ENCODE measurements at places on chromosomes 6 and 20.

DNA sequence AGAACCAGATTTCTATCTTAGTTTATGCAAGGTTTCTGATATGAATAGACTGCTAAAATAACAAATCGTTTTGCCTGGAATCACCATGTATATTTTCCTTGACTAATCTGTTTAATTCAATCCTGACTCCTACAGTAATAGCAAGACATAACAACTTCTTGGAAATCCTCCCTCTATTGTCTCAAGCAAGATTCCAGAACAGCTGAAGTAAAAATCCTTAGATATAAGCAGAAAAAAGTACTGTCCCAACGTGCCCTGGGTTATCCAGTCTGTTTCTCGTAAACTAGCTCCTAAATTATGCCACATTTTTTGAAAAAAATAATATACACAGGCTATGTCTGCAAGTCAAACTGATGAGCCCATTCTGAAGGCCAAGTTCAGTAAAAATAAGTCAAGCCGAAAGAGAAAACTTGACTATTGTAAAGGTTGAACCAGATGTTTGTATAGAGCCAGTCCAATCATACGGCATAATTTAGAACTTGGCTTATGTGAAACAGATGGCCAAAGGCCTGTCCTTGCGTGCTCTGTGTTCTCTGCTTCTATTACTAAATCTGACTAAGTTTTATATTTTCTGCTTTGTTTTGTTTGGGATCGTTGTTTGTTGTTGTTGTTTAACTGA lies 341.6 kb upstream of the NRSN1 start:
- DNase-seq: no peak

DNA sequence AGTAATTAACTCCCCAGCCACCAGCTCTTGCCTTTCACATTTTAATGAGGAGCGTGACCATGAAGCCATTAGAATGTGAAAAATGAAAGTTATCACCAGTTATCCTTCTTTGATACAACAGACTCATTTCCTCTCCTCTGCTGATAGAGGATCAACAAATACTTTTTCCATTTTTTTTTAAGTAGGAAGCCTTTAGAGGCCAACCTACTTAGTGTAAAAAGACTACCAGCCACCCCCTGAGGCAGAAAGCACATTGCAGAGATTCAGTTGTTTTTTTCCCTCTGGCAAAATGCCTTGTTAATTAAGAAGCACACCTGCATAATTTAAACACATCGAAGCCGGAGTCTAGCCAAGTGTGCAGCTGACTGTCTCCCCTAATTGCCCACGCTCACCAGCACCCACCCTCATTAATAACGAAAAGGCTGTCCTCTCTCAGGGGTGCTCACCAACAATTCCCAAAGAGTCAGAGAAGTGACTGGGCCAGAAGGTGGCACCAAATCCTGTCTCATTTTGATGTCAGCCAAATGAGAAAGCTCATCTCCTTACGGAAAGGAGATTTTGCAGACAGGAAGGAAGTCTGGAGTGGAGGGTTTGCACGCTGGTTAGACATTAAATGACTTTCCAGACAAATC lies 60.9 kb upstream of the MC3R start:
- DNase-seq: no peak

DNA sequence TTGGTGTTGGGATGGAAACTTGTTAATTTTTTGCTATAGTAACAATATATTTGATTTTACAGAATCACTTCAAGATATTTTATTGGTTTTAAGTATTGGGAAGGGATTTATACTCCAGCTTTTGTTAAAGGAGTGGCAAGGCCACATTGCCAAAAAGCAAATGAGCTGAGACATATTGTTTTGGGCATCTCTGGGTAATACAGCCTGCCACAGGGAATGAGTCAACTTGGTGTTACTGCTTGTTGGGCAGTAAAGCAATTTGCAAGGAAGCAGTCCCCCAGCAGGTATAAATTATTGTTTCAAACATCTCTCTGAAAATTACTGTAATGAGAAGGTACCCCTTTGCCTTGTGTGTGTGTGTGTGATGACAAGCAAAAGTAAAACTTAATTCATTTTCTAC lies 868.3 kb upstream of the FLRT3 start:
- no peak for DNase-seq

DNA sequence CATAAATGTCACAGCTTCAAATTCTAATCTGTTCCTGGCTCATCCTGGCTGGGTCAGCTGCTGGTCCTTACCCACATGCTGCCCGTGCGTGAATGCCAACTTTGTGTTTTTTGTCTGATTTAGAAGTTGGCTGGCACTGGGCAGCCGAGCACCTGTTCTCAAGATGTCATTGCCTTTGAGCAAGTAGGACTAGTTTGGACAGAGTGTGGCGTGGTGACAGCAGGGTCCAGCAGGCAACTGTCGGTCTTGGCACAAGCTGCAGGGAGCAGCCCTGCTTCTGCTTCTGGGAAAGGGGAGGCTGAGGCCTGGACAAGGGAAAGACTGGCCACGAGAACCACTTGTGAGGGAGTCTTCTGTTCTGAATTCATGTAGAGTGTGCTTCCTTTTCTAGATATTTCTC lies 26.4 kb upstream of the ADRM1 start:
- no peak for DNase-seq

GRCh38 chr6:158059108-158059507 lies 77.4 kb downstream of the SYNJ2 start:
- DNase-seq: no peak

DNA sequence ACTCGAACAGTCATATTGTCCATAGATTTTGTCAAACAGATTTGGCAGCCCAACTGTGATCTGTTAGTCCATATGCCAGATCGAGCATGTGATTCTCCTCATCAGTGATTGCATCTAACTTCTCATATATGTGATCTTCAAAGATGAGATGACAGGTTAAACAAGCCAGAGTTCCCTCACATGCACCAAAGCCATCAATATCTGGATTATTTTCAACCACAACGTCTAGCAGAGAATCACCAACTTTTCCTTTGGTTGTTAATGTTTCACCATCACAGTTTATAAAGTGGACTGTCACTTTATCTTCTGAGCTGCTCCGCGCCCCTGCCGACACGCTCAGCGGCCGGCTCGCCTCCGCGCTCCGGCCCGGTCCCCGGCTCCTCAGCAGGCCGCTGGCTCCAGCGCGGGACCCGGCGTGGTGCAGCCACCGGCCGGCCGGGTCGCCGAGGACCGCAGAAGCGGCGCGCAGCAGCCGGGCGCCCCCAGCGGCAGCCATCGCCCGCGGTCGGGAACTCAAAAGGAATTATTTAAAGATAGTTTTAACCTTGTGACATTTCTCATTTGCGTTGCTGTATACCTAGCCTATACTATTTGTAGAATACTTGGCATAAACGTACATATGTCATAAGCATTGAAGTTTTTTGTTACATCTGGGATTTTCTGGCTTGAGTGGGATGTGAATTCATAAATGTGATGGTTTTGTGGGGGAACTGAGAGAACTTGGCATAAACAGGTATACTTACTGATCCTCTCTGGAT lies 40.1 kb upstream of the DYNLRB1 start:
- peak; percentile 32 for DNase-seq

DNA sequence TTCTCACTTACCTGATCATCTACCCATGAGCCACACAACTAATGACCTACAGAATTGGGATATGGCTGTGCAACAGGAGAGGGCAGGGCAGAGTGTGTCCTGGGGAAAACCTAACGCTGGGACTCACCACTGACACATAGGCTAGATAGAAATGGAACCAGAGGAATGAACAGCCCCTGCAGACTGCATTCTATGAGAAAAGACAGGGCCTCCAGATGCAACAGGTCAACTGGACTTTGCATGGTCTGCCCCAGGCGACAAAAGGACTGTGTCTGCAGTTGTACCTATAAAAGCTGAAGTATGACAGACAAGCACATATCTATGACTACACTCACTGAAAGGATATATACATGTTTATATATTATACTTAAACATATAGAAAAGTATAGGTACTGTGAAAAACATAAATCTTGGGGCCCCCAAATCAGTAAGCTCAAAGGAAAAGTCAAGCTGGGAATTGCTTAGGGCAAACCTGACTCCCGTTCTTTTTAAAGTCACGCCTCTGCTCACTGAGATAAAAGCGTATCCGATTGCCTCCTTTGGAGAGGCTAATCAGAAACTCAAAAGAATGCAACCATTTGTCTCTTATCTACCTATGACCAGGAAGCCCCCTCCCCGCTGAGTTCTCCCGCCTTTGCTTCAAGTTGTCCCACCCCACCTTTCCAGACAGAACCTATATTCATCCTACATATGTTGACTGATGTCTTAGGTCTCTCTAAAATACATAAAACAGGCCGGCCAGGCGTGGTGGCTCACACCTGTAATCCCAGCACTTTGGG lies 68.5 kb downstream of the EPB41L2 start:
- no peak for DNase-seq

- DNase-seq: no peak
Observed at GRCh38 chr6:123321020-123321419, 315.7 kb downstream of the TRDN start.

- no peak for DNase-seq
Observed at GRCh38 chr6:35485402-35485877, 11.4 kb downstream of the TEAD3 start.

- DNase-seq: no peak
Observed at GRCh38 chr6:111824608-111825337, 48.5 kb downstream of the FYN start.

GRCh38 chr6:11923621-11924020 lies 88.5 kb upstream of the HIVEP1 start:
- no peak for DNase-seq

Data from activated naive CD4-positive, alpha-beta T cell treated with Interleukin-2 at 50 U/mL for 16 hours (primary cell).